Stimulated activated CD8-positive, alpha-beta memory T cell treated with anti-CD3 and anti-CD28 coated beads, Interleukin-15, amount 100 ng/mL, for 24 hours (primary cell): ENCODE measurements at places on chromosomes 2 and 18.

DNA sequence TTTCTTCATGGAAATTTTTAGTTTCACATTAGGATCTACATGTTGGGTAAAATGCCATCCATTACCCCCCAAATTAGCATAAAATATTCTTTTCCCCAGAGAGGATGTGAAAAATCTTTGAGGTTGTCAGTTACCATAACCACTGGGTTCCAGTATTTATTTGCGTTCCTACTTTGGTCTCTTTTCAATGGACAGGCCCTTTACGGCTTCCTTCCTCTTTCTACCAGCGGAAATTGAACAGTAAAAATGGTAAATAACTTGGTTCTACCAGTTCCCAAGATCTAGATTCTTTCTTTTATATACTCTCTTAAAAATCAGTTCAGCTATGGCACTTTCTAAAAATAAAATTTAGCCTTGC lies 169.2 kb upstream of the APCDD1 start:
- DNase-seq = no peak

- no peak for DNase-seq
Measured at GRCh38 chr2:37669446-37669845, 2.0 kb downstream of the CDC42EP3 start.

DNA sequence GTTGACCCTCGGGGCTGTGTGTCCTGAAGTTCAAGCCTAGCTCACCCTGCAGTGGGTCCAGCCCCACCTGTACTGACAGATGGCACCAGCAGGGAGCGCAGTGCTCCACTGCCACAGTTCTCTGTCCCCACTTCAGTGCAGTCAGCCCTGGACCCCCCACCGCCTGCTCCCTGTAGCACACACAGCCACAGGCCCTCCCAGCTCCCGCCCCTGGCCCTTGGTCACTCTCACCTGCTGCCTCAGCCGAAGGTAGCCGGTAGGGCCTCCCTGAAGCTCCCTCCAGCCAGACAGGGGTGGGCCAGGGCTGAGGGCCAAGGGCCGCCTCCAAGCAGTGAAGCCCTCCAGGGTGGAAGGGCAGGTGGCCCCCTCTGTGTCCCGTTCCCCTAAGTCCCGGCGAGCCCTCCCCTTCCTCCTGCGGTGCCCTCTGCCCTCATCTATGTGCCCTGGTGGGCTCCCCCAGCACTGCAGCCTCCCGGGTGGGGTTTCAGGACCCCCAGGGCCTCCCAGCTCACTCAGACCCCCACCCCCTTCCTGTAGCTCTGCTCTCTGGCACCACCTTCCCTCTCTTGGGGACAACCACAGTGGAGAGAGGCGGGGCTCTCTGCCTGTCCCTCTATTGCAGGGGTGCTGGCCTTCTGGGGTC lies 10.8 kb upstream of the ALPP start:
- no peak for DNase-seq

DNA sequence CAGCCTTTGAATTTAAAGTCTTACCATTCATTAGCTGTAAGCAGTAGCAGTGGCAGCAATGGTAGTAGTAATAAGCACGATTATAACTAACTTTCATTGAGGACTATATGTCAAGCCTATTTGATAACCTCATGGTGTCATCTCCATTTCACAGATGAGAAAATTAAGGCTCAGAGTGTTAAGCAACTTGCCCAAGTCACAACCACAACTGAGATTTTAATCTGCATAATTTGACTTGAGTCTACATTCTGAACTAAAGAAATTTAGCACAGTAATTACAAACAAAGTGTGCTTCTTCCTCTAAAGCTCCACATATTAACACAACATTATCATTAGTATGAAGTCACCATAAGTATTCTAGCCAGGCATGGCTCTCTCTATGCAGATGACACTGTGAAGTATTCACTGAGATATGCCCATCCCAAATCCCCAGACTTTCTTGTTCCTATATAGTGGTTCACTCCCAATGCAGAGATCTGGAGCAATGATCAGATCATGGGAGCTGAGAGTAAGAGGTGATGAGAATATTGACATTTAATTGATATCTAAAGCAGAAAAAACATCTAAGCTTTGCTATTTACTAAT lies 120.2 kb downstream of the ATAD2B start:
- no peak for DNase-seq

GRCh38 chr2:111066062-111066593 lies 54.6 kb upstream of the BCL2L11 start:
- DNase-seq = no peak

DNA sequence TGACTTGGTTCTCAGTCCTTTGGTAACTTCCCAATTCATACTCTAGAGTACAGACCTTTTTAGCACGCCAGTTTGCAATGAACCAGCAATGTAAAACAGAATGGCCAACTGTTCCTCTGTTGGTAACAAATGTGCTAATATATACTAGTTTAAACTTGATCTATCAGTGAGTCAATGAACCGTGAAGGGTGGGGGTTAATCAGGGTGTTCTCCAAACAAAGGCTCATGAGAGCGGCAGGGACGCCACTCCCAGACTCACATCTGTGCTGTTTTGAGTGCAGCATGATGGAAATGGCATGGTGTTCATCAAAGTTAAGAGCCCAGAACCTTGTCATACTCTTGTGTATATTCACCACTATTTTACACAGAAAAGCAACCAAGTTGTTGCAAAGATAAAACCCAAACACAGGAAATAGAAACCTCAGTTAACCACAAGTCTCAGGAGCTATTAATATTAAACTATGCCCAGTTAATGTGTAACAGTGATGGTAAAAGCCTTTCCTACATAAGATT lies 70.3 kb downstream of the CERKL start:
- no peak for DNase-seq

DNA sequence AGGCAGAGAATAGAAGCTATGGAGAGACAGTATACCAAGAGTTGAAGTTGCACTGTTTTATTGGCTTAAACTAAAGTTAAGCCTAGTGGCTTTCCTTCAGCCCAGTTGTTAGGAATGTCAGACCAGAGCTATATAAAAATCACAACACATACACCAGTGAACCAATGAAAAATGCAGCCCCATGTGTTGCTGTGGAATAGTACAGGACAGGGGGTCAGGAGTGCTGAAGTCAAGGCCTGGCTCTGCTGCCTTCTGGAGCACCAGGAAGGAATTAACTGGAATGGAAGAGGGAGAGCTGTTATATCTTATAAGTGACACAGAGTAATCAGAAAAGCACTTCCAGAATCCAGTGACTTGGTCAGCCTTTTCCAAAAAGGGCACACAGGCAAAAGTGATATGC lies 58.9 kb downstream of the OSR1 start:
- no peak for DNase-seq

GRCh38 chr2:196677404-196677803 lies 37.9 kb downstream of the CCDC150 start:
- DNase-seq = no peak

DNA sequence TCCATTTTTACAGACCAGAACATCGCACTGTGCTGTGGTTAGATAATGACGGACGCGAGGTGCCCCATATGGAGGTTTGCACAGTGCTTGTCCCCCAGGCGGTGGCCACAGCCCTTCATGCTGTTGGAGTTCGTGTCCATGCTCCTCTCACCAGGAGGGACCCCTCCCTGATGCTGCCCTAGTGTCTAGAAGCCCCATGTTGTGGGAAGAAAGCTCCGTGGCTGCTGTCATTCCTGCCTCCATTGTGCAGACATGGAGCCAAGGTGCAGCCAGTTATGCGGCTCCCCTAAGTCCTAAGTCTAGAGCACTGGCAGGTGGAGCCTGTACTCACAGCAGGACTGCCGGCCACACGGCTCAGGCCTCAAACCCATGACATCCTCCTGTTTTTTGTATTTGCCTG lies 464.9 kb downstream of the EIPR1 start:
- no peak for DNase-seq

GRCh38 chr2:85018049-85018447 lies 47.1 kb downstream of the KCMF1 start:
- DNase-seq = no peak

DNA sequence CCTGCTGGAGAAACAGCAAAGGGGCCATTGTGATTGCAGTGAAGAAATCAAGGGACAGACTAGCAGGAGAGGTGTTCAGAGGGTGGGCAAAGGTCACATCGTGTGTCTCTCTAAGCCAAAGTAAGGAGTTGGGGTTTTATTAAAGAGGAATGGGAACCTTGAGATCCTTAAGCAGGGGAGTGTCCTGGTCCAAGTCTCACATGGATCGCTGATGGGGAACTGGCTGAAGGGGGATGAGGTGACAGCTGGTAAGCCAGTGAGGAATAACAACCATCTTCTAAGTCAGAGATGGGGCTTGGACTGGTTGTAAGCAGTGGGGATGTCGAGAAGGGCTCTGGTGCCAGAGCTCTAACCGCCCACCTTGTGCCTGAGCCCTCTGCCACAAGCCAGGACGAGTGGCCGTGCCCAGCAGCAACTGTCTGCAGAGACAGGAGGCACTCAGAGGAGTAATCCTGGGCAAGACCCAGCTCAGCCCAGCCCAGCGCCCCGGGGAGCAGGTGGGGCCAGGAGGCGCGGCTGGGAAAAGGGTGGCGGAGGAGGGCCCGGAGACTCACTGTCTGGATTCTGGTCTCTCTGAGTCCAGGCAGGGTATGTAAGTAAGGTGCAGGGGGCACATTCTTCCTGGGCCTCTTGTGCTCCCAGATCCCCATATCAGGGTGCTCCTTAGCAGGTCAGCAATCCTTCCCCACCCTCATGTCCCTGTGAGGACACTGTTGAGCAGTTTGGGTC lies 13.7 kb downstream of the WNT10A start:
- DNase-seq = no peak

- DNase-seq = no peak
Measured at GRCh38 chr2:232211743-232212686, 166.5 kb upstream of the ALPP start.

DNA sequence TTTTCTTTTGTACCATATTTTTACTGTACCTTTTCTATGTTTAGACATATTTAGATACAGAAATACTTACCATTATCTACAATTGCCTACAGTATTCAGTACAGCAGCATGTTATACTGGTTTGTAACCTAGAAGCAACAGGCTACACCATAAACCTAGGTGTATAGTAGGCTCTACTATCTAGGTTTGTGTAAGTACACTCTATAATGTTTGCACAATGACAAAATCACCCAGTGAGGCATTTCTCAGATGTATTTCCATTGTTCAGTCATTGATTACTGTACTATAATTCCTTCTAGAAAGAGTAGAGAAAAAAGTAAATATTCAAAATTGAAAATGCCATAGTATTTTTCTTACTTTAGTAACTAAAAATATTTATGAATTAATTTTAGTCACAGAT lies 490.1 kb upstream of the REG3G start:
- no peak for DNase-seq

- DNase-seq = no peak
Measured at GRCh38 chr2:240215676-240216051, 75.2 kb upstream of the OTOS start.

DNA sequence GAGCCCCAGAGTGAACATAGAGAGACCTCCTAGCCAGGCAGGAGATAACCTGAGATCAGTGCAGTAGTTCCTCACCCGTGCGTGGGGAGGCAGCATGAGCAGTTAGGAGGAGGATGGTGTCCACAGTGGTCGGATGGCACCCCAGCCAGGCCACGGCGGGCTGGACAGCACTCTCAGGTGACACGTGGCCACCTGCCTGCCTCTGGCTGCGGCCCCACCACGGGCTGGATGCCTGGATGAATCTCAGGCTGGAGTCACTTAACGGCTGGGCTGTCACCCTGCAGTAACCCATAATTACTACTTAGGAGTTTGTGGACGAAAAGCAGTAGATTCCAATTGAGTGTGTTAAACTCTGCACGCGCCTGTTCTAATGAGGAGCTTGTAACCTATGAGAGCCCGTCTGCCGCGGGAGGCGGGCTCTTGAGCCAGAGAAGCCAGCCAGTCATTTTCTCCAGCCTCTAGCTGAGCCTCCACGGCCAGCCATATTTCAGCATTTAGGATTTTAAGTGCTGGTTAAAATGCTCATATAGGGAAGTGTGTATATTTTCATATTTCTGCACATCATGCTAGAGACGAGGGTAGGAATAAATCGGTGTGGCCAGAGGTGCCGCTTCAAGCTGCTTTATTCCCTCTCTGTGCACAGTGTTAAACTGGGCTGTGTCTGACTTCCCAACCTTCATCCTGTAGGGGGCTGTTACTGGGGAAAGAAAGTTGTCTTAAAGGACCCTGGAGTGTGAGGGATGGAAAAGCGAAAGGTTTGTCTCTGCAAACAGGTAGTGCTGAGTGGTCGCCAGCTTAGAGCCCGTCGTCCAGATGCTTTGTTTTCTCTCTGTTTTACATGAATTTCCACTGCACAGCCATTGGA lies 144.0 kb downstream of the GLI2 start:
- DNase-seq = no peak

DNA sequence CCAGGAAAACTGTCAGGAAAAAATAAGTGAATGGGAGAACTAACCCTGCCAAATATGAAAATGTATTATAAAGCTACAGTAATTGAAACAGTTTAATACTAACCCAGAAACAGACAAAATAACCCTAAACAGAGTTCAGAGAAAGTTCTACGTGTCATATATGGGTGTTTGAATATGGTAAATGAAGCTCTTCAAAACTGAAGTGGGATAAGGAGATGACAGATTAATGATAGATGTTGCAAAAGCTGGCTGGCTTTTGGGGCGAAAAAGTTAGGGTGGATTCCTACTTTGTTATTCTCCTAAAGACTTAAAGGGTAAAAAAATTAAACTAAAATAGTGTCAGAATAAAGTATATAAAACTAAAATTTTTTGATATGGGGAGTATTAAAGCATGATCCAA lies 101.8 kb upstream of the ARL5A start:
- no peak for DNase-seq

- no peak for DNase-seq
Measured at GRCh38 chr2:174450021-174450816, 36.6 kb downstream of the GPR155 start.

- DNase-seq = no peak
Measured at GRCh38 chr18:34121200-34121721, 103.5 kb downstream of the NOL4 start.

DNA sequence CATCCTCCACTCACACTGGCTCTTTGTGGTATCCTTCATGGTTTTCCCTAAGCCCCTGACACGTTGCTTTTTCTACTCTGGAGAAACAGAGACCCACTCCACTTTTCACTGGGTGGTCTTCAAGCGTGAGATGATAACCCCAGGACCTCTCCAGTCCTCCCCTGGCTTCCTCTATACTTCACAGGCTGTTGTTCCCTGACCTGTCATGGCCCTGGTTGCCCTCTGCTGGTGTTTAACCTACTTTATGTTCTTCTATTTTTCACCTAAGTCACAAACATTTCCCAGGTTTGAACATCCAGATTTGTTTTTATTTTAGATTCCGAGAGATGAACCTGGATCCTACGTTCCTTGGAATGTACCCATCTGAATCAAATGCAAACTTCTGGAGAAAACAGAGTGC lies 84.5 kb downstream of the AOX1 start:
- no peak for DNase-seq

GRCh38 chr2:41927581-41928264 lies 120.1 kb upstream of the PKDCC start:
- DNase-seq = no peak

- no peak for DNase-seq
Measured at GRCh38 chr2:221490506-221491060, 81.5 kb downstream of the EPHA4 start.

GRCh38 chr18:75129717-75130477 lies 79.0 kb downstream of the PTGR3 start:
- no peak for DNase-seq
